ENCODE measurements at places on chromosomes 5 and 9.

- no peak for DNase-seq
Measured at GRCh38 chr5:122584411-122585300, 190.2 kb upstream of the SNX2 start.

GRCh38 chr9:74275872-74276508, 221.1 kb upstream of the RORB start:
- no peak for DNase-seq

- DNase-seq = no peak
Measured at GRCh38 chr9:76761448-76761847, 2.8 kb upstream of the PCA3 start.

DNA sequence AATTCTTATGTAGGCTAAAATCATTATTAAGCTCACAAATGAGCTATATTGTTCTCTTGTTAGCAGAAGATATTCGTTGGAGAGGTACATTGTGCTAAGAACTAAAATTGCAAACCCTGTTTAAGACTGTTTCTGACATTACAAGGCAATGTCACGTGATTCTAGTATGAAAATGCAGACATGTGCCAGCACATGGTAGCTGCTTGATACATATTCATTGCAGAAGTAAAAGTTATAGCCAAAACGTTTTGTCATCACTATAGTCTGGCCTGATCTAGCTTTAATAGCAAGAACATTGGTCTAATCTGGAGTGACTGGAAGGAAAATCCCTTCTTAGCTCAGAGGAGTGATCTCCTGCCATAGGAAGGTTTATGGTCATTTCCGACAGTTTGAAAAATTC, 144.7 kb downstream of the CFAP90 start:
- no peak for DNase-seq

- no peak for DNase-seq
Measured at GRCh38 chr9:91161465-91162300, 200.0 kb downstream of the AUH start.

DNA sequence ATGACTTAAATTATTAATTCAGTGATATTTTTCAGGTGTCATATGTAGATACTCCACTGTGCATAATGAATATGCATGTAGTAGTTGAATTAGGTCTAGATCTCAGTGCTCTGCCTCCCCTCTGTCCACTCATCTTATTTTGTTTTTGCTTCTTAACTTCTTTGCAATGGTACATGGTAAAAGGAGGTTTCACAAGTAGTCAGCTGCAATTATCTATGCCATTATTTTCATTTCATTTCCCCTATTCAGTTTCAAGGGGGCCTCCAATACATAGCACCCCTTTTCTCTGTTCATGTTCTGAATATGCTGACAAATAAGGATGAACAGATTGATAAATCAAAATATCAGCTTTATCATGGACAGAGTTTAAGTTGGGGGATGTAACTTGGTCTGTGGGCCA, 511.6 kb upstream of the ZNF608 start:
- no peak for DNase-seq

DNA sequence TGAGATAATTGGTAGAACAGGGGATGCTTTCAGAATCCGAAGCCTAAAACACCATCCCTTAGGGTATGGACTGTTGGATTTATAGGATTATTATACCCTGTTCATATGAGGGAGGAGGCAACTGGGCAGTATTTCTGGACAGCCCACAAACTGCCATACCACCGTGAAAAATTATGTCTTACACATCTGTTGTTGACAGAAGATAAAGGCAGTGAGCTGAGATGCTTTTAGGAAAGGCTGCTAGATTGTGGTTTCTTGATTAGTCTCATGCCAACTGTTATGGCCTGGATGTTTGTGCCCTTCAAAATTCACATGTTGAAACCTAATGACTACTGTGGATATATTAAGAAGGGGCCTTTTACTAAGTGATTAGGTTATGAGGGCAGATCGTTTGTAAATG, 83.7 kb upstream of the DHFR start:
- no peak for DNase-seq

DNA sequence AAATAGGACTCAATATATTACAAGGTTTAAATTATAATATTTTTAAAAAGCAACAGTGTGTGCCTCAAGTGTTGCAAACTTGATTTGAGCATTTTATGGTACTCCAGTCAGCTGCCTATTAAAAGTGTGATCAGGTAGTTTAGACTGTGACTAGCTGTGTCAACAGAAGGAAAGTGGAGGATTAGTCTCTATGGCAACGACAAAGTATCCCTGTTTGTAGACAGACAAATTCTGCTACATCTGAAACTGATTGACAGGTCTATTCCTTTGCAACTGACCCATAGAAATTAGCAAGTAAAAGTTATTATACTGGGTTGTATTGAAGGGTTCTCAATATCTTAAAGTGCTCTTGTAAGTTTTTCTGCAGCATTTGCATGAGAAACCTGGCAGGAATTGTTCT, 249.8 kb upstream of the ARRDC3 start:
- no peak for DNase-seq

All from T-helper 1 cell (primary cell).